ENCODE measurements at places on chromosomes 12 and 14.

GRCh38 chr12:124910561-124911478 lies 3.6 kb downstream of the UBC start:
- no peak for DNase-seq

GRCh38 chr12:102429211-102430154 lies 50.9 kb downstream of the IGF1 start:
- no peak for DNase-seq

DNA sequence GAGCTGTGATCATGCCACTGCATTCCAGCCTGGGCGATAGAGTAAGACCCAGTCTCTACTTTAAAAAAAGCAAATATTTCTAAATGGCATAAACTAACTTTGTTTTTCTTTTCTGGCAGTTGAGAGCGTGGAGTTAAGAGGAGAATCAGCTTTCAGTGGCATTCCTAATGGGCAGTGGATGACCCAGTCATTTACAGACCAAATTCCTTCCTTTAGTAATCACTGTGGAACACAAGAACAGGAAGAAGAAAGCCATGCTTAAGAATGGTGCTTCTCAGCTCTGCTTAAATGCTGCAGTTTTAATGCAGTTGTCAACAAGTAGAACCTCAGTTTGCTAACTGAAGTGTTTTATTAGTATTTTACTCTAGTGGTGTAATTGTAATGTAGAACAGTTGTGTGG lies 21.2 kb downstream of the TDG start:
- no peak for DNase-seq

DNA sequence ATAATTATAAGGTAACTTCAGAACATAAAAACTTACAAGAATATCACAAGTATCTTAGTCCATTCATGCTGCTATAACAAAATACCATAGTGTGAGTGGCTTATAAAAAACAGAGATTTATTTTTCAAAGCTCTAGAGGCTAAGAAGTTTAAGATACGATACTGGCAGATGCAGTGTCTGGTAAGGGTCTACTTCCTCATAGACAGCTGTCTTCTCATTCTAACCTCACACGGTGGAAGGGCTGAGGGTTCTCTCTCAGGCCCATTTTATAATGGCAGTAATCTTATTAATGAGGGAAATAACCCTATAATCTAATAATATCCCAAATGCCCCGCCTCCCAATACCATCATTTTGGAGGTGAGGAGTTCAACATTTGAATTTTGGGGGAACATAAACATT lies 23.7 kb upstream of the OSBPL8 start:
- DNase-seq, result no peak

GRCh38 chr12:124928912-124929530 lies 14.6 kb upstream of the UBC start:
- no peak for DNase-seq

- no peak for DNase-seq
Observed at GRCh38 chr14:22282417-22282816, 306.6 kb downstream of the DAD1 start.

- no peak for DNase-seq
Observed at GRCh38 chr14:34676516-34677211, 37.7 kb downstream of the CFL2 start.

GRCh38 chr12:89969093-89969492 lies 260.5 kb upstream of the ATP2B1 start:
- DNase-seq, result no peak

- no peak for DNase-seq
Observed at GRCh38 chr14:20470603-20470901, 1.3 kb downstream of the PNP start.

GRCh38 chr12:96425951-96426350 lies 25.7 kb upstream of the CDK17 start:
- DNase-seq, result no peak

- peak; percentile 17 for DNase-seq
Observed at GRCh38 chr14:95774265-95775160, 60.6 kb upstream of the TCL1A start.

DNA sequence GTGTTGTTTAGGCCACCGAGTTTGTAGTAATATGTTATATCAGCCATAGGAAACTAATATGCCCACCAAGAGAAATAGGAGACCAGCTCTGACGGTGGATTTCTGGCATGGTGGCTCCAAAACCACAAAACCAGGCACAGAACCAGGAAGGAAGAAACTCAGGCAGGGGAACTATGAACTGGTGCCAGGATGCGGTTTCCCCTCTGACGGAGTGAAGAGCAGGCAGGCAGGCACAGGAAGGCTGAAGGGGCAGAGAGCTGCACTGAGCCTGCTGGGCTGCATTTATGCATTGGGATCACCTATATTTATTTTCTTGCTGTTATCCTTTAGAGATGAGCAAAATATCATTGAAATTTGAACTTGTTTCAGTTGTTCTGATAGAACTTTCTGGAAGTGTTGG lies 479.4 kb downstream of the VRK1 start:
- no peak for DNase-seq

DNA sequence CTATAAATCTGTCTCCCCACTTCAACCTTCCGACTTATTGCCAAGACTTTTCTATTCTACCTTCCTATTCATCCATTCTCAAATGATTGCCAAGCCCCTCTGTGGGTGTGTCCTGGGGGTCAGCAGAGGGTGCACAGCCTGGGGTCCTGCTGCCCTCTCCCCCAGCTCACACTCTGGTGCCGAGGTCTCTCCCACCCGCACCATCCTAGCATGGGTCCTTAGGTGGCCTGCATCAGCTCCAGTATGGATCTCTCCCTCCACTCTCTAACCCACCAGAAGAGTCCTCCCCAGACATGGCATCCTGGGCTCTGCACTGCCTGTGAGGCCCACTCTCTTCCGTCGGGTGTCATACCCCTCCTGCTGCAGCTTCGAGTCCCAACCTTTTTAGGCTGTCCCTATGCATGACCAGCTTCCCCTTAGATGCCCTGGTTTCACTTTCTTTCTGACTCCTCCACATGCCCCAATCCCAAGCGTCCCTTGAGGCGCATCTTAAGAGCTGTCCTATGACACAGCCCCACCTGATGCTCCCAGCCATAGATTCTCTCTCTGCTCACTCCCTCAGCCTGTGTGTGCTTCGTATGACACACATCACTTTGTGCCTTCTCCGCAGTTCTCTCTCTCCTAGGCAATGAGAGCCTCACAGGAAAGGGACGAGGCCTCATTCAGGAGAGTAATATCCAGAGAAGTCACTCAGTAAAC lies 43.9 kb downstream of the GIT2 start:
- DNase-seq, result no peak

- no peak for DNase-seq
Observed at GRCh38 chr14:84922370-84922769, 607.6 kb upstream of the FLRT2 start.

DNA sequence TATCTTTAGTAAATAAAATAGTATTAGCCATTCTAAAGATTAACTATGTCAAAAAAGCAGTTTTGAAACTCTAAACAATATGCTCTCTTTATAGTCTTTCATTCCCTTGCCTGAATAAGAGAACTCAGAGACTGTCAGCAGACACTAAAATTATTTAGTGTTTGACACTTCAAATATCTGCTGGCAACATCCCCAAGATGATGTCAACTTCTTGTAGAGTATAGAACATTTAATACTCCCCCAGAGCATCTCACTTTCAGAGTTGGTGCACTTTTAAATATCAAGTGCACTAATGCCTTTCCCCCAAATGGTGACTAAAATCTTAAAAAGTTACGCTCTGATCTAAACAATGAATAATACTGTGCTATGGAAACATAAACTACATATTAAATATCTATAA lies 374.9 kb downstream of the SLC6A15 start:
- no peak for DNase-seq

DNA sequence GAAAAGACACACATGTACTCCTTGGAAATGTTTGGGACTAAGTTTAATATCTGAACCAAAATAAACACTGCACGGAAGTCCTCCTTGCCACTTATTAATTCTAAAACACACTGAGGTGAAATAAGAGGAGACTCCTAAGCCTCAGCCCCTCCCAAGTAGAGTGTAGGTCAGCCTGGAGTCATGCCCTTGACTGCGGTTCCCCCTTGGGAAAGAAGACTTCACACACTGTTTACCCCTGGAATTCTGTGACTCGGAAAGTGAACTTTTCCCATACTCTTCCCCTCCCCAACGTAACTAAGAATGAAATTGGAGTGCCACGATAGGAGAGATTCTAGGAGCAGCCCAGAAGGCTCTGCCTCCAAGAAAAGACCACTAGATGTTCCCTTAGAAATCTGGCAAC lies 8.6 kb upstream of the TFCP2 start:
- no peak for DNase-seq

DNA sequence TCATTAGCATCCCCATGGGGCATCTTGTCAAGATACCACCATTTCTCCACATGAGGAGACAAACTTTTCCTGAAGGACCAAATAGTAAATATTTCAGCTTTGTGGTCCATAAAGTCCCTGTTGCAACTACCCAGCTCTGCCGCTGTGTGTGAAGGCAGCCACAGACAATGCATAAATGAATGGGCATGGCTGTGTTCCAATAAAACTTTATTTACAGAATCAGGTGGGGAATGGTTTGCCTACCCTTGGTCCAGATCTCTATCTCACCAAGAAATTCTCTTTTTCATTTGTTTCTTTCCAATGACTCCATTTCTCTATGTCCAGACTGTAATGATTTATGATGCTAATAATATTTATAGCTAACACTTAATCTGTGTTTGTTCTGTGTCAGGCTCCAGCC lies 409.3 kb upstream of the TBX3 start:
- no peak for DNase-seq

GRCh38 chr12:119088685-119089379 lies 89.9 kb upstream of the HSPB8 start:
- DNase-seq, result no peak

Measured in stimulated activated CD4-positive, alpha-beta T cell treated with anti-CD3 and anti-CD28 coated beads, Interleukin-1b, Interleukin-23, amount 100 ng/mL, for 4 hours (primary cell).